ENCODE measurements at places on chromosomes 11 and 22.

- DNase-seq = no peak
Observed at GRCh38 chr11:1205987-1206331, 16.9 kb upstream of the MUC5B start.

DNA sequence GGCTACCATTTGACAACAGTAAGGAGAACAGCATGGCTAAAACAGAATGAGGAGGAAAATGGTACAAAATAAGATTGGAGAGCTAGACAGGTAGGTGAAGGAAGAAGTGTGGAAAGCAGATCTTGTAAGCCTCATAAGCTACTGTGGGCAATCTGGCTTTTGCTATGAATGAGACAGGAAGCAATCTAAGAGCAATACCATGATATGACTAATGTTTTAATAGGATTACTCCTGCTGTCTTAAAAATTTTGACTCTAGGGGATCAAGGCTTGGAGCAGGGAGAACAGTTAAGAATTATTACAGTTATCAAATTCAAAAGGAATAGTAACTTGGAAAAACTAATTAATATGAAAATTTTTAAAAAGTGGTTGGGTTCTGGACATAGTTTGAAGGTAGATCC is 1166.0 kb upstream of the CCDC90B start:
- no peak for DNase-seq

DNA sequence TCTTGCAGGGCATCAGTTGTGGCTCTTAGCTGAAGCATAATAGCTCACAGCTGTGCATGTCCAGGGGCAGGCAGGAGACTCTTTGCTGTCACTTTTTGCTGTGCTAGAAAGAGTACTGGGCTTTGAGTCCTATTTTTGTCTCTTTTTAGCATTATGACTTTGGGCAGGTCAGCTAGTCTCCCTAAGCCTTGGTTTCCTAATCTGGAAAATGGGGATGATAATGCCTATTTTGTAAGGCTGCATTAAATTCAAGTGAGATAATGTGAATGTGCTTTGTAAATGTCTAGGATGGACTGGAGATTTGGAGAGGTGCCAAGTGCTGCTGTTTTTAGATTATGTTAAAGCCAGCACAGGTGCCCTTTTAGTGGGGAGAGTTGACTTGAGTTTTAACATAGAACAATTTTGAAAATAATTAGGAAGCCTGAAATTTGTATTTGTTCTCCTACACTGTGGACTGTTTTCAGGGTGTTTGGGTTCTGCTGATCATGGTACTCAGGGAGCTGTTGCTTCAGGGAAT is 19.1 kb downstream of the CABIN1 start:
- no peak for DNase-seq

DNA sequence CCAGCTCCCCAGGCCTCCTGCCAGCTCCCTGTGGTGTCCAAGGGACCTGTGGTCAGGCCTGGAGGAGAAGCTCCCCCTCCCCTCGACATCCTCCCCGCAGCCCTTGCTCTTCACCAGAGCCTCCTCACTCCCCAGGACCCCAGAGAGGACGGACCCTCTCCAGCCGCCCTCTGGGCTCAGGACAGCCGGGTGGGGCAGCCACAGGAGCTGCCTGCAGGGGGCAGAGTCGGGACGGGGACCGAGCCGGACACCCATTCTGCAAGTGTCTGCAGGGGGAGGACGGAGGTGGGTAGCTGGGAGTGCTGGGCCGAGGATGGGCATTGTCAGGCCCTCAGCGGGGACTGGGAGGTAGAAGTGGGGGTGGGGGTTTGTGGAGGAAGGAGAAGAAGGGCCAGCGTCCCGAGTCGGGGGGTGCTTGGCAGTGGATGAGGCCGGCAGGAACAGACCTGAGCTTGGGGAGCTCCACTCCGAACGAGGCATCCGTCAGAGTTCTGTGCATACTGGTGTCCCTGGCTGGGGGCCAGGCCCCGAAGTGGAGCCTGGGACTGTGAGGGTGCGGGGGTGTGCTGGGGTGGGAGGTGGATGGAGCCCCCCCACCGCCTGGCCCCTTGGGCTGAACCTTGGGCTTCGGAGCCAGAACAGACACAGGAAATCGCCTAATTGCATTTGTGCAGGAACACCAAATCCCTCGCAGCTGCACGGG is 15.2 kb downstream of the PRR33 start:
- no peak for DNase-seq

DNA sequence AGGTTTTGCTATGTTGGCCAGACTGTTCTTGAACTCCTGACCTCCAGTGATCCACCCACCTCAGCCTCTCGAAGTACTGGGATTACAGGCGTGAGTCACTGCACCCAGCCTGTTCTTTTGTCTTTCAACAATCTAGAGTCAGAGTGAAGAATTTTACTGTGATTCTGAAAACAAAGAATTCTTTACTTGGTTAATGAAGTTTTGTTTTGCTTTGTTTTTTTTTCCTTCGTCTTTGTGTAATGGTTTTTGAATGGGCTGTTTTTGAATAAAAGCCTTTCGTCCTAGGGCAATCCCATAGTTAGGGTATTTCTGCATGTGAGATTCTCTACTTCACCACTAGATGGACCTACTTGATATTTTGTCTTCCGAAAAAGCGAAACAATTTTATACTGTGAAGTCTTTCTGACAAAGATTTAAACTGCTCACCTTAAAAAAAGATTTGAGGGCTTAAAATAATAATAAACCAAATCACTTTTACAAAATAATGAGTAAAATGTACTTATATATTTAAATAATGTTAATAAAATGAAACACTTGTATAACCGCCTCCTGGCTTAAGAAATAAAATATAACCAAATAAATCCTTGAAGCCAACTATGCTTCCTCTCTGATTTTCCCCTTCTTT is 43.4 kb upstream of the SC5D start:
- DNase-seq = no peak

GRCh38 chr11:105227363-105227762 is 87.8 kb upstream of the CARD18 start:
- no peak for DNase-seq

DNA sequence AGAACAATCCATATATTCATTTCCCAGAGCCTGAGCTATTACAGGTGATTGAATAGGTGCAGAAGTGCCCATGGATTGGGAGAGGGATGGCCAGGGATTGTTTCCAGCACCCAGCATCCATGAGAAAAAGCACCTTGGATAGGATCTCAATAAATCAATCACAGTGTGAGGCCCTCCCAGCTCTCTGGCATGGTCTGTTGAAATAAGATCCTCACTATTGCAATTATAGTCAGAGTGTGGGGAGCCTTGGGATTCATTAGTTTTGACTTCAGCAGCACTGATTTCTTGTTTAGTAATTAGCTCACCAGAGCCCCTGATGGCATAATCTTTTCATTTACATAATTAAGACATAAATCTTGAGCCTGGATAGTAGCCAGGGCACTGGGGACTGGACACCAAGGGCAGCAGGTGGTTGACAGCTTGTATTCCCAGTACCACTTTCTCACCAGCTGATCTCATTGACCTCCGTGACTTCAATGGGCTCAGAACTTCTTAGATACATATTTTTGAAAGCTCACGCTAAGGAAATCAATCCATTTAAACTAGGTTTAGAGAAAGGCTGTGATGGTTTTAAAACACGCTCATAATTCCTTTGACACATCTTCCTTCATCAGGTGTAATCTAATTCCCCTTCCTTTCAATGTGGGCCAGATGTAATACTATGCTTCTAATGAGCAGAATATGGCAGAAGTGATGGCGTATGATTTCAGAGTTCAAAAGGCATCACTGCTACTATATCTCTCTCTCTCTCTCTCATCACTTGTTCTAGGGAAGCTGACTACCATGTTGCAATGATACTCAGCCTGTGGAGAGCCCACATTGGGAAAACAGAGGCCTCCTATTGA is 22.1 kb upstream of the DRD2 start:
- no peak for DNase-seq

DNA sequence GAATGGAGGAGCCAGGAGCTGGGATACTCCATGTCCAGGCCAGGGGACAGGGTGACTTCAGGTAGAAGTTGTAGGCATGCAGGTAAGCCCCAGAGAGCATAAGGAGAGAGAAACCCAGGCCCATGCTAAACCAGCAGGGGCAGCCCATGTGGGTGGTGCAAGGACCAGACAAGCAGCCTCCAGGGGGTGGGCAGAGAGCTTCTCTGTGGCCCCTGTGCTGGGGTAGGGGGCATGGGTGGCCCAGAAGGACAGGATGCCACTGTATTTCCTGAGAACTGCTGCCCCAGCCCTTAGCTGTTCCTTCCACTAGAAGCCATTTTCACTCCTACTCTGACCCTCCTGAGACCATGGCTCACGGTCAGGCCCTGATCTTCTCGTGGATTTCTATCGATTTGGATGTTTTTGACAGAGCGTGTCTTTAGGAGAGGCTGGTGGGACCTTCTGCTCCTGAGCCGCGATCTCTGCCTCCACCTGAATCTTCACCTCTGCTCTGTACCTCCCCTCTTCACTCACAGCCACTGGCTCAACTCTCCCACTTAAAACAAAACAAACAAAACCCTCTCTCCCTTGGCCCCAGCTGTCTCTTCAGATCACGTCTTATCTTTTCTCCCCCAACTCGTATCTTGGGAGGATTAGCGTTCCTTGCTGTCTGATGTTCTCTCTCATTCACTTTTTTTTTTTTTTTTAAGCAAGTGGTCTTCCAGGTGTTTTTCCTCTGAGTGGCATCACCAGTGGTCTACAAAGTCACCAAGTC is 112.2 kb downstream of the NECTIN1 start:
- DNase-seq = no peak

DNA sequence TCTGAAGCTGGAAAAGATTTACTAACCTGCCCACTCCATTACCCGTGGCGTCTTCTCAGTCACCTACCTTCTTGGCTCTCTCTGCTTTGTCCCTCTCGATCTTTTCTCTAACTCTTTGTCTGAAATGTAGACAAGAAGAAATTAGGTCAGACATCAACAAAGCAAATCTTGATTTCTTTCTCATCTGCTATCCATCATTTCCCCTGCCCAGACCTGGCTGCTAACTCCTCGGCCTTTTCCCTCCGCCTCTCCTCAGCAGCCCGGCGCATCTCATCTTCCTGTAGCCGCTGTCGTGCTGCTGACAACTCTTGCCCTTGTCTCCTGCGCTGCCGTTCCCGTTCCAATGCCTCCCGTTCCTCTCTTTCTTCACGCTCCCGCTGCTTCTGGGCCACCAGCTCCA is 1.2 kb downstream of the UBXN1 start:
- DNase-seq = no peak

DNA sequence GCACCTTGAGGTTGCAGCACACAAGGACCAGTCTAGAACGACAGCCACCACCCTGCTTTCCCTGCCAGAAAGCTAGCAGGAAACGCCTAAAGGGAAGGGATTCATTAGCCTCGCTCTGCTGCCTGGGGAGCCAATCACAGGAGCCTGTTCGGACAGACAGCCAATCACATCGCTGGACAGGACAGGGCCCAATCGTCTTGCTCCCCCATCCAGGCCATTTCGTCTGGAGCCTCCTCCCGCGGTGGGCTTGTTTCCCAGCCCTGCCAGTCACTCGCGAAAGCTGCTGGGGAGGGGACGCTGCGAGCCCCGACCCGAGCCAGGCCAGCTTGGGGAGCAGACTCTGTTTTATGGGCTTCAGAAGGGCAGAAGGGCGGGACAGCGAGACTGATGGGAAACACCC is 79.8 kb upstream of the NCAM1 start:
- DNase-seq = no peak

DNA sequence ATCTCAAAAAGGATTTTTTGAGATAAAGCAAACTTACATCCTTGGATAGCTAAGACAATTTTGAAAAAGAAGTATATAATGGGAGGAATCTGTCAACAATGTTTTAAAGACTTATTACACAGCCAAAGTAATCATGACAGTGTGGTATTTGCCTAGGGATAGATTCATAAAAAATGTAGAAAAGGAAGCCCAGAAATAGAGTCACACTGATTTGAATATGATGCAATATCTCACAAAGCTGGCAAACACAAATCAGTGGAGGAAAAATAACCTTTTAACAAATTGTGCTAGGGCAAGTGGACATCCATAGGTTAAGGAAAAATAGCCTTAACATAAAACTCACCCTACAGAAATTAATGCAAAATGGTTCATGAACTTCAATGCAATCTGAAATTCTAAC is 6.0 kb downstream of the XKR3 start:
- DNase-seq = no peak

GRCh38 chr11:43687120-43687791 is 6.7 kb downstream of the HSD17B12 start:
- DNase-seq = no peak

DNA sequence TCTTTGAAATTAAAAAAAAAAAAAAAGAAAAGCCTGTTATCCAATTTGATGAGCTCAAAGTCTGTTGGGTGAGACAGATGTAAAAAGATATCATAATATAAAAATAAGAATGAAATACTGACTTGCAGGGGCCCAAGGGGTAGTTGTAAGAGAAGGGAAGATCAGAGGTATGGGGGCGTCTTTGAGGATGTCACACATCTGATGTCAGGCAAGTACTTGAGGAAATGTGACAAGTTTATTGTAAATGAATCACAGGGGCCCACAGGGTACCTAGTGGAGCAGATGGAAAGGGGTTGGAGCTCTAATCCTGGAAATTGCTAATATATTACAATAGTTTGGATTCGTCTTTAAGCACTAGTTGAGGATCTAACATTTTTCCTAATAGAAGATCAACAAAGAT is 131.6 kb downstream of the MAML2 start:
- DNase-seq = no peak

DNA sequence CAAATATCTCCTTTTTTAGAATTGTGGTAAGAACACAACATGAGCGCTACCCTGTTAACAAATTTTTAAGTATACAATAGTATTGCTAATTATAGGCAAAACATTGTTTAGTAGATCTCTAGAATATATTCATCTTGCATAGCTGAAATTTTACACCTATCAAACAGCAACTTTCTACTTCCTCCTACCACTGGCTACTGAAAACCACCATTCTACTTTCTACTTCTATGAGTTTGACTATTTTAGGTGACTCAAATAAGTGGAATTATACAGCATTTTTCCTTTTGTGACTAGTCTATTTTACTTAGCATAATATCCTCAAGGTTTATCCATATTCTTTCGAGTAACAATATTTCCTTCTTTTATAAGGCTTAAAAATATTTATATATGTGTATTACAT is 128.4 kb downstream of the FAM76B start:
- DNase-seq = no peak

- no peak for DNase-seq
Observed at GRCh38 chr11:130435671-130436070, 7.3 kb upstream of the ADAMTS8 start.

DNA sequence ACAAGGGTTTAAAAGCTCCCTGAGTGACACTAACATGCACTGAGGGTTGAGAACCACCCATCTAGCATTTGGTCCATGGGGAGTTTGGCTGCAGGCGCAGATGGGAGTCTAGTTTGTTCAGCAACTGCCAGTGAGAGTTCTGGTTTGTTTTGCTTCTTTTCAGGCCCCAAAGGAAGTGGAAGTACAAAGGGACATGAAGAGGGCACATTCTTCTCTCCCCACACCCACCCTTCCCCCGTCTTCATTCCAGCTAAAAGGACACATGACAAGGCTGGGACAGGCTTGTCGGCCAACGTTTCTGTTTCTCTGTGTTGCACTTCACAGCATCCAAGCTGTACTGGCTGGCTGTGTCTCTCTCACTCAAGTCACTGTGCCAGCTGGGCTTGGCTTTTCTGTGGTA is 8.2 kb upstream of the ENDOD1 start:
- DNase-seq = no peak

- DNase-seq = peak; percentile 48
Observed at GRCh38 chr22:29154364-29155048, 51.2 kb upstream of the EMID1 start.
